ENCODE measurements at places on chromosomes 5 and 9. TPM values are rescaled to one million over a fixed set of nuclear protein-coding genes. Genes with fewer than 3 reads are reported as not detected.
A peak's percentile ranks its signal among the peaks of the same experiment; 100 is the strongest.

The BAAT gene
- total RNA-seq, result not detected

The TMEM215 gene
- 0.39 TPM for total RNA-seq

DNA sequence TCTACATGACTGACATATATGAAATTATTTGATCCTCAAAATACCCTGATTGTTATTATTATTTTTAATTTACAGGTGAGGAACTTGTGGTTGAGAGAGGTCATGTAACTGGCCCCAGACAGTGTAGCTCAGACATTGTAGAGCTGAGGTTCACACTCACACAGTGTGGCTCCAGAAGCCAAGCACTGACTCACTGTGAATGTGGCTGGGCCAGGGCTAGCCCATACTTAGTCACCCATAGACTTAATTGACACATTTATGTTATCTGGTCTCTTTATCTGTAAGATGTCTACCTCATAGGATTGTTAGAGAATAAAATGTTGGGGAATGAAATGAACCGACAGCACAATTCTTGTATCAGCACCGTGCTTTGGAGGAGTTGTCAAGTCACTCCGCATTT is 24.9 kb upstream of the CCDC112 start:
- DNase-seq, result no peak

GRCh38 chr5:2562036-2562435 is 189.4 kb downstream of the IRX2 start:
- no peak for DNase-seq

- DNase-seq, result peak; percentile 69
Measured at GRCh38 chr5:68287976-68288706, 72.6 kb downstream of the PIK3R1 start.

GRCh38 chr5:39650008-39650762 is 225.4 kb upstream of the DAB2 start:
- DNase-seq, result no peak

DNA sequence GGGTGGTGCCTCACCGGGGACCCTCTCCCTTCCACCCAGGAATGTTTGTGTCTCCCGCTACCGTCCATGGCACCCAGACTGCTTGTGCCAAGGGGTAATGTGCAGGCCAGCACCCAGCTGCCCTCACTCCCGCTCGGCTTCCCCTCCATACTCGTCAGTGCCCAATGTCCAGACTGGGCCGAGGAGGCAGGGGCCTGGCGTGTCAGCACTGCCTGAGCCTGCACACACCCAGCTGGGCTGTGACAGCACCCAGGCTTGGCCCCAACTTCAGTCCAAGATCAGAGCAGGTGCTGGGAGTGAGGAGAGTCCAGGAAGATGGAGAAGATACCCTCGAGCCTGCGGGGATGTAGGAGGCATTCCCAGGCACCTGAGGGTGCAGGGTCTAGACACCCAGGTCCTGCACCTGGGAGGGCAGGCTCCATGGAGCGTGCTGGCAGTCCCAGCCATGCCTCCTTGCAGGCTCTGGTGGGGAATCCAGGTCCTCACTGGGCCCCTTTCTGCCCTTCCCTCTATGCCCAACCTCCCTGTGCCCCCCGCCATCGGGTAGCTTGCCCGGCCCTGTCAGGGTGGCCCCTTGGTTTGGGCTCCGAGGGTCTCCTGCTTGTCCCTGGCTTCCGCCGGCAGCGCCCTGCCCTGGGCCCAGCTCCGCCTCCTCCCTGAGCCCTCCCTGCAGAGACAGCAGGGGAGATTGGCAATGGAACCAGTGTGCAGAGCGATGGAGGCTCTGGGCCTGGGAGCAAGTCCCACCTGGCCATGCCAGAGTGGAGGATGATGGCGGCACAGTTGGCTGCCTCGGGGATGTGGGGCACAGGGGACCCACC is 250.8 kb upstream of the EDIL3 start:
- DNase-seq, result no peak

Measured in skin of body (tissue), 3 donors.